Fibroblast of skin of left quadriceps (primary cell): ENCODE measurements at places on chromosomes 1 and 21.

DNA sequence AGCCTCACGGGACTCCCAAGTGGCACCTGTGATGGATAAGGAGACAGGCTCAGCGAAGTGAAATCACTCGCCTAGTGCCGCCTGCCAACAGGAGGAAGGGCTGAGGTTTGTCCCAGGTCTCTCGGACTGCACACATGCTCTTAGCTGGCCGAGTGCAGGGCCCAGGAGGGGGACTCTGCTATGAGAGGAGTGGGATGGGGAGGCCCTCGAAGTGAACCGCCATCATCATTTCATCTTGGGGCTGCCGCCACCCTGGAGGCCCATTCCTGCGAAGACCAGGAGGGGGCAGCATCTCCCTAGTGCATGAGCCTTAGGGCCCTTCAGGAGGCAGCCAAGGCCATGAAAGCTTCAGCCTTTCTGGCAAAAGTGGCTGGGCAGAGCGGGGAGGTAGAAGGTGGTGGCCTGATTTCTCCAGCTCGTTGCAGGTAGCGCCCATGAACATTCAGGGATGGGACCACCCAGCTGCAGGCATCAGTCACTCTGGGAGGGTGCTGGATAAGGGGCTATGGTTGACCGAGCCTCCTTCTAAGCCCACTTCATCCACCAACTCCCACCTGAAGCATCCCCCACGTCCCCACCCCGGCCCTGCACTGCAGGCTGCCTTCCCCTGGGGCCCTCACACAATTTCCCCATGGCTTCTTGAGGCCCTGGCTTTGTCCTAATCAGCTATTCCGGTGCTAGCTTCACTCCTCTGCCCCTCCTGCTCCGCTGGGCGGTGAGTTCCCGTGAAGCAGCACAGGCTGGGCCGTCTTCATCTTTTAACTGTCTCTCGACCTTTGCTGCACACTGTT, 17.2 kb upstream of the RASSF5 start:
- DNase-seq: no peak

DNA sequence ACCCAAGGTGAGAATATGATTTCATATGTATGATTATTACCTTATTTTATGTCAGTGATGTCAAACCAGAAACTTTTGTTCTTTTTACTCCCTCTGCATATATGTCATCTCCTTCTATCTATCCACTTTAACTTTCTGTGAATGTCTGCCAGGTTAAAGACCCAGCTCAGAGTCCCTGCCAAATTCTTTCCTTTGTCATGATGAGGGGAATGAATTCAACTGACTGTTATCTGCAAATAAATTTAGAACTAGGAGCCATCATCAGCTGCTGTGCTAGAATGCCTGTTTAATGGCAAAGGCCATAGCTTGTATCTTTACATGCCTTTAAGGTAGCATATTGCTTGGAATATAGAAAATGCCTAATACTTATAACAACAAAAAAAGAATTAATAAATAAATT, 815.6 kb upstream of the NEGR1 start:
- no peak for DNase-seq

GRCh38 chr1:155196103-155196892, 11.4 kb downstream of the THBS3 start:
- DNase-seq: no peak

GRCh38 chr1:29990304-29990703, 733.1 kb downstream of the MATN1 start:
- no peak for DNase-seq

- DNase-seq: no peak
Observed at GRCh38 chr1:185517808-185518419, 200.9 kb upstream of the IVNS1ABP start.

GRCh38 chr1:56132520-56132919, 446.8 kb downstream of the PLPP3 start:
- no peak for DNase-seq
